Stimulated activated CD4-positive, alpha-beta T cell treated with anti-CD3 and anti-CD28 coated beads, Interleukin-15, amount 100 ng/mL, for 1 hour (primary cell): ENCODE measurements at places on chromosomes 2 and 18.

DNA sequence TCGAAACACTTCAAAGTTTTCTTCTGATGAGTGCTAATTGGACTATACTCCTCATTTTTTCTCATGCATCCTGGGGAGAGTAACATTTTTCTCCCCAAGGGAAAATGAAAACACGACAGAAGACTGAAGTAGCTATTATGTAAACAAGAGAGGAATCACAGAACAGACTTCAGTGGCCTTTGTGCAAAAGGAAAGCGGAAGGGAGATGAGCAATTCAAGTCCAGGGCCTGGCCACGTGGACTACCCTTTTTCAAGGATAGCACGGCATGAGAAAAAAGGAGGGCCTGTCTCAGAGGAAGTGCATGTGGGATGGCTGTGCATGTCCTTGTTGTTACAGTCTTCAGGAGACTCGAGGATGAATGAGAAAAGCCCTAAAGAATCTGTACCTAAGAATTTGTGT is 43.8 kb upstream of the KCNE4 start:
- DNase-seq = no peak

DNA sequence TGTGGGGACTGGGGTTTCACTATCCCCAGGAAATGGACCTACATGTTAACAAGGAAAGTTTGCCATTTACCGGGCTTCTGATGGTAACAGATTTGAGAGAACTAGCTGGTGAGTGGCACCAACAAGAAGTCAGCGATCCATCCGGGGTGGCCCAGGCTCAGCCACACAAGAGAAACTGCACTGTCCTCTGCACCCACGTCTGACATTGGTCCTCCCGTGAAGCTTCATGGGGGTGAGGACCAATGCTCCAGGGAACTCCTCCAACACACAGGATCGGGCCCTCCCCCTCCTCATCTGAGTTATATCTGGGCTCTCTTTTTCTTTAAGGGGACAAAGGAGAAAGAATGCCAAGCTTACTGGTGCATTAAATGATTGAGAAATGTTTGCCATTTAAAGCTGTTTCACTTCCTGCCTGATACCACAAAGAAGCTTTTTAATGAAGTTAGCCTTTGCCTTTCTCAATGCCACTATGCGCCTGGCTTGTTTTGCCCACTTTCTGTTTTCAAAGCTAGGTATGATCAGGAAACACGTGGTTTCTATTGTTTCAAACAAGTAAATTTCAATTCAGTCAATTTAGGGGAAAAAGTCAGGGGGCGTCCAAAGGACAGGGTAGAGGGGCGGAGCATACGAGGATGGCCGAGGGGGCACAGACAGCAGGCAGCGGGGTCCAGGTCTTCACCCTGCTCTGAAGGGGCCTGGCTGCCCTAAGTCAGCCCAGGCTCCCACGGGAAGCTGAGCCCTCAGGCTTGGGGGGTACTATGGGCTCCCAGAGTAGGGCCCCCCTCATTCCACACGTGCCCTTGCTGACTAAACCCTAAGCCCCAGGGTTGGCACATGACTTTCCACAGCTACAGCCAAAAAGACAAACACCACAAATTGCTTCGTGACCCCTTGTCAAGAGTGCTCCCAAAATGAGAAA is 204.0 kb upstream of the ID2 start:
- no peak for DNase-seq

GRCh38 chr2:44772669-44773378 is 168.7 kb upstream of the SIX3 start:
- DNase-seq = no peak

- DNase-seq = no peak
Observed at GRCh38 chr2:126990605-126991532, 92.2 kb downstream of the TEX51 start.

GRCh38 chr18:79438898-79439627 is 43.3 kb downstream of the NFATC1 start:
- DNase-seq = peak; percentile 12

- DNase-seq = no peak
Observed at GRCh38 chr2:183866666-183867065, 731.7 kb upstream of the ZNF804A start.

DNA sequence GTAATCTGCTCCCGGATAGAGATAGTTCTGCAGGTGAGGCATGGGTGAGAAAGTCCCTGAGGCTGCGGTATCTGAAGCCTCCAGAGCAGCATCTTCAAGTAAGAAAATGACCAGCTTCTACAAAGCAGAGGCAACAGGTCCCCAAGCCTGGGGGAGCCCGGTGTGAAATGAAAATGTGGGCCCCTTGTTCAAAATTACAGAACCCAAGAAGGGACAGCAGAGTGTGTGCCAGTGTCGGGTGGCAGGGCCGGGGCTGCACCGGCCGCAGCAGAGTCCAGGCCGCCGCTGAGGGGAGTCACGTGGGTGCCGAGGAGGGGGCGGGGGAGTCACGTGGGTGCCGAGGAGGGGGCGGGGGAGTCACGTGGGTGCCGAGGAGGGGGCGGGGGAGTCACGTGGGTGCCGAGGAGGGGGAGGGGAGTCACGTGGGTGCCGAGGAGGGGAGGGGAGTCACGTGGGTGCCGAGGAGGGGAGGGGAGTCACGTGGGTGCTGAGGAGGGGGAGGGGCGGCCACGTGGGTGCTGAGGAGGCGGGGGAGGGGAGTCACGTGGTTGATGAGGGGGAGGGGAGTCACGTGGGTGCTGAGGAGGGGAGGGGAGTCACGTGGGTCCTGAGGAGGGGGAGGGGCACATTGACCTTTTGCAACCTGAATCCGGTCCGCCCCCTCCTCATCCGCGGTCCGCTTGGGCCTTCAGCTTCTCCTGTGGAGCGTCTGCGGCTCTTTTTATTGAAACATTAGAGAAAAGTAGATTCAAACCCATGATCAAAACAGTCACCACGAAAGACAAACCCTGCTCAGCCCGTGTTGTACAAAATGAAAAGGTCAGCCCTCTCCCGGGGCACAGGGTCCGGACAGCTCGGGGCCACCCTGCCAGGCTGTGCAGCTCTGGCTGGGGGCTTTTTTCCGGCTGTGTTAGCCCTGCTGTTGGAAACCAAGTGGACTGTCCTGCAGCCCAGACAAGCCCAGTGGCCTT is 10.4 kb downstream of the COLEC11 start:
- DNase-seq = no peak

- peak; percentile 18 for DNase-seq
Observed at GRCh38 chr18:13726972-13727331, 479 bp downstream of the RNMT start.

DNA sequence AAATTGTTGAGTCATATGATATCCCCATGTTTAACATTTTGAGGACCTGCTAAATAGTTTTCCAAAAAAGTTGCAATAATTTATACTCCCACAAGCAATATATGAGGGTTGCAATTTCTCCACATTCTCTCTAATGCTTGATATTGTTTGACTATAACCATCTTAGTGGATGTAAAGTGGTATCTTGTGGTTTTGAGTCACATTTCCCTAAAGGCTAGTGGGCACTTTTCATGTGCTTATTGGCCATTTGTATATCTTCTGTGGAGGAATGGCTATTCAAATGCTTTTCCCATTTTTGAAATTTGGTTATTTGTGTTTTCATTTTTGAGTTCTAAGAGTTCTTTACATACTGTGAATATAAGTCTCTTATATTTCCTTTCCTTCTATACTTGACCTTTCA is 82.7 kb downstream of the SCG2 start:
- DNase-seq = no peak

DNA sequence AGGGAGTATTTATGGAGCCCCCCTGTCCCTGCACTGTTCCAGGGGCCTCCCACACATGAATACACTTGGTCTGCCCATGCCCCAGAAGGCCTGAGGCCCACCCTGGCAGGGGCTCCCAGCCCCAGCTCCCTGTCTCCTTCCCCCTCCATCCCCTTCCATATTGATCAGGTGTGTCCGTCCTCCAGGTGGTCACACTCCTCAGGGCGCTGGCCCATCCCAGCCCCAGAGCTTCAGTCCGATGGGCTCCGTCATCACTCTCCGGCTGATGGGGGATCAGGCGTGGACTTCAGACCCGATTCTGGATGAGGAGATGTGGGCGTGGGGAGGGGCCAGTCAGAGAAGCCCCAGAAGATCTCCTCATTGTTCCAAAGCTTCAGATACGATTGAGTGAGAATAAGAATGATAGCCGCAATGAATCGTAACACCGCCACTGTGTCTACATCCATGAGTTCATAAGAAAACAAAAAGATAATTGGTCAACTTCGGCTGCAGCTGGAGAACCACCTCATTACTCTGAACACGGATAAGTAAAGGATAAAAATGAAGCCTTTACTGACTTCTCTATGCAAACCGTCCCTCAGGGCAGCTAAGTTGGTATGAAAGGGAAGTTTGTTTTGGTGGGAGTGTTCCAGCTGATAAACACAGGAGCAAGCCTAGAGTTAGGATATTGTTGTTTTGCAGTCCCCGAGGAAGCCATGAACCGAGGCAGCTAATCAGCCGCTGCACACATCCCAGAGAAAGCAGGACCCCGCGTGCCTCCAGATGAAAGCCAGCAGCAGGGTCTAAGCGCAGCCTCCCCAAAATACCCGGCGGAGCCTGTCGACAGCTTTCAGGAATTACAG is 279.5 kb downstream of the NDUFA10 start:
- DNase-seq = no peak
